ENCODE measurements at places on chromosomes 13 and 19. TPM values are rescaled to one million over a fixed set of nuclear protein-coding genes. Genes with fewer than 3 reads are reported as not detected.

Gene CNN1
- total RNA-seq = not detected

Gene CAPS
- total RNA-seq = 7.3 TPM

DNA sequence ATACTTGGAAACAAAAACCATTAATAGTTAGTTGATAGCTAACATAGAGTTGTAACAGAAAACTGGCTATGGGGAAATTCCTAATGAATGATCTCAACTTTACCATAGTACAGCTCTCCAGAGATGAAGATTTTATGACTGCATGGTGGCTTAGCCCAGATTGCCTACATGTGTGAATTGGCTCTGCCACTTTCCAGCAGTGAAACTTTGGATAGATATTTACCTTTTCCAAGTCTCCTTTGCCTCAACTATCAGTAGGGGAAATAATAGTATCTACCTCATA, 161.1 kb downstream of the LACC1 start:
- H3K27ac ChIP-seq = no peak overlapping the region
- no peak for DNase-seq
- H3K4me3 ChIP-seq = no peak overlapping the region
- peaks cover 18% of the 10 kb centered on the region for H3K27me3 ChIP-seq
- H3K4me1 ChIP-seq = no peaks in the 10 kb centered on the region

GRCh38 chr13:39375601-39376000, 227.4 kb downstream of the LHFPL6 start:
- peaks cover 2% of the 10 kb centered on the region for H3K4me1 ChIP-seq
- H3K27me3 ChIP-seq = peaks cover 12% of the 10 kb centered on the region
- H3K36me3 ChIP-seq = no peaks in the 10 kb centered on the region

- no peak overlapping the region for H3K27ac ChIP-seq
- H3K27me3 ChIP-seq = peaks cover 33% of the 10 kb centered on the region
- H3K4me3 ChIP-seq = no peak overlapping the region
- DNase-seq = no peak
- H3K4me1 ChIP-seq = peaks cover 24% of the 10 kb centered on the region
Measured at GRCh38 chr13:50156140-50156539, 140.9 kb downstream of the KCNRG start.

DNA sequence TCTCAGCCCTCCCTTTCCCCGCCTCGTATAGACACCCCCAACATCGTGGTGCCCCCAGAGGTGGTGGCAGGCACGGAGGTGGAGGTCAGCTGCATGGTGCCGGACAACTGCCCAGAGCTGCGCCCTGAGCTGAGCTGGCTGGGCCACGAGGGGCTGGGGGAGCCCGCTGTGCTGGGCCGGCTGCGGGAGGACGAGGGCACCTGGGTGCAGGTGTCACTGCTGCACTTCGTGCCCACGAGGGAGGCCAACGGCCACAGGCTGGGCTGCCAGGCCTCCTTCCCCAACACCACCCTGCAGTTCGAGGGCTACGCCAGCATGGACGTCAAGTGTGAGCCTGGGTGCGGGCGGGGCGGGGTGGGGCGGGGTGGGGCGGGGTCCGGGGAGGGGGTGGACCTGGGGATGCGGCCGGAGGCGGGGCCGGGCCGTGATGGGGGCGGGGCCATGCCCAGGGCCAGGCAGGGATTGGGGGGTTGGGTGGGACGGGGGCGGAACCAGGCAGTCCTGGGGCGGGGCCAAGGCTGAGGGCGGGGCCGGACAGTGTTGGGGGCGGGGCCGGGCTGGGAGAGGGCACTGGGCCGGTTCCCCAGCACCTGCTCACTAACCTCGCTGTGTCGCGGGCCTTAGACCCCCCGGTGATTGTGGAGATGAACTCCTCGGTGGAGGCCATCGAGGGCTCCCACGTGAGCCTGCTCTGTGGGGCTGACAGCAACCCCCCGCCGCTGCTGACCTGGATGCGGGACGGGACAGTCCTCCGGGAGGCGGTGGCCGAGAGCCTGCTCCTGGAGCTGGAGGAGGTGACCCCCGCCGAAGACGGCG, 7.8 kb downstream of the MAG start:
- no peak overlapping the region for H3K27ac ChIP-seq
- H3K4me1 ChIP-seq = peaks cover 8% of the 10 kb centered on the region
- H3K4me3 ChIP-seq = no peak overlapping the region
- H3K36me3 ChIP-seq = no peaks in the 10 kb centered on the region
- H3K27me3 ChIP-seq = peaks cover 2% of the 10 kb centered on the region

- H3K4me3 ChIP-seq = peak overlapping the region; percentile 81
- peak; percentile 99 for DNase-seq
- no peaks in the 10 kb centered on the region for H3K27me3 ChIP-seq
- peak overlapping the region; percentile 99 for H3K27ac ChIP-seq
- peaks cover 5% of the 10 kb centered on the region for H3K36me3 ChIP-seq
- peaks cover 14% of the 10 kb centered on the region for H3K4me1 ChIP-seq
Measured at GRCh38 chr19:1812426-1813191, 533 bp upstream of the ATP8B3 start.

Gene COG6
- 28.6 TPM for total RNA-seq

GRCh38 chr13:83297586-83298290, 584.5 kb downstream of the SLITRK1 start:
- H3K4me3 ChIP-seq = no peak overlapping the region
- no peaks in the 10 kb centered on the region for H3K4me1 ChIP-seq
- H3K36me3 ChIP-seq = no peaks in the 10 kb centered on the region
- DNase-seq = no peak
- H3K27me3 ChIP-seq = no peaks in the 10 kb centered on the region
- no peak overlapping the region for H3K27ac ChIP-seq

DNA sequence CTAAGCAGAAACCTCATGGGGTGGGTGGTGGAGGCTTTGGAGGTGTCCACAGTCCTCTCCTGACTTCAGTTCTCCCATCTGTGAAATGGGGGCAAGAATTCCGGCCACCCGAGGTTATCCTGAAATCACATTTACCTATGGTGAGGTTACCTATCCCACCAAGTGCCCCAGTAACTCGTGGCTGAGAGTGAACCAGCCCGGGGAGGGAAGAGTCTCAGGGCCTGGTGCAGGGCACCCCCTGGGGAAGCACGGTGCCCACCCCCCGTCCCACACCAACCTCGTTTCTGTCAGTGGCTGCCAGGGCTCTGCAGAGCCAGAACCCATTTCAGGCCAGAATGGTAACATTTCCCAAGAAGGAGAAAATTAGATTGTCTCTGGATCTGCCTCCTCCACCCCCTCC, 83.7 kb upstream of the VSTM2B start:
- H3K27me3 ChIP-seq = no peaks in the 10 kb centered on the region
- no peaks in the 10 kb centered on the region for H3K36me3 ChIP-seq
- no peaks in the 10 kb centered on the region for H3K4me1 ChIP-seq
- H3K4me3 ChIP-seq = no peak overlapping the region
- H3K27ac ChIP-seq = no peak overlapping the region

GRCh38 chr19:39834287-39834841, 402 bp upstream of the DYRK1B start:
- no peak for DNase-seq
- H3K4me3 ChIP-seq = peak overlapping the region; percentile 52
- H3K27ac ChIP-seq = peak overlapping the region; percentile 79

Gene PRKD2
- total RNA-seq = 147 TPM

DNA sequence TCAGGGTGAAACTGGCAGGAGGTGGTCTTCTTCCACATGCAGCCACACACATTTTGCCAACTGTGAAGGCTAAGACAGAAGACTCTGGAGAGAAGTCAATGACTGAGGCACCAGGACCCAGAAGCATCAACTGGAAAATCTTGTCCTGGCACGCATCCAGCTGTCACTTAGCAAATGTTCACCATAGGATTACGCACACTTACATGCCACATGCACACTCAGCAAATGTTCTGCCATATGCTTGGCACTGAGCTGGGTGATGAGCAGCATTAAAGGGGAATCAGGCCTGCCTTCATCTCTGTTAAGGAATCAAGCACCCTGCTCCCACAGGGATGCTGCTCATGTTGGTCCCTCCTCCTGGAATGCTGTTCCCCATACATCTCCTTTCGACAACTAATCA, 5.1 kb downstream of the ZNF599 start:
- no peak overlapping the region for H3K4me3 ChIP-seq
- H3K27me3 ChIP-seq = no peaks in the 10 kb centered on the region

Gene BABAM1
- total RNA-seq = 113 TPM

Gene NLRP5
- total RNA-seq = not detected

DNA sequence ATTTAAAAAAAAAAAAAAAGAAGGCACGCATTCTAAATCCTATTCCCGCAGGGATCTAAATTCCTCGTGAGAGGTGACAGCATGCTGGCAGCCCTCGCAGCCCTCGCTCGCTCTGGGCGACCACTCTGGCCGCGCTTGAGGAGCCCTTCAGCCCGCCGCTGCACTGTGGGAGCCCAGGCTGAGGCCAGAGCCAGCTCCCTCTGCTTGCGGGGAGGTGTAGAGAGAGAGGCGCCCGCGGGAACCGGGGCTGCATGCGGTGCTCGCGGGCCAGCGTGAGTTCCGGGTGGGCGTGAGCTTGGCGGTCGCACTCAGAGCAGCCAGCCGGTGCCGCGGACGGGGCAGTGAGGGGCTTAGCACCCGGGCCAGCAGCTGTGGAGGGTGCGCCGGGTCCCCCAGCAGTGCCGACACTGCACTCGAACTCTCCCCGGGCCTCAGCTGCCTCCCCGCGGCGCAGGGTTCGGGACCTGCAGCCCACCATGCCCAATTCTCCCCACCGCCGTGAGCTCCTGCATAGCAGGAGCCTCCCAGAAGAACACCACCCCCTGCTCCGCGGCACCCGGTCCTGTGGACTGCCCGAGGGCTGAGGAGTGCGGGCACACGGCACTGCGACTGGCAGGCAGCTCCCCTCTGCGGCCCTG, 553.9 kb downstream of the LMO7 start:
- no peaks in the 10 kb centered on the region for H3K36me3 ChIP-seq
- H3K4me1 ChIP-seq = no peaks in the 10 kb centered on the region
- H3K27me3 ChIP-seq = no peaks in the 10 kb centered on the region
- no peak overlapping the region for H3K4me3 ChIP-seq

GRCh38 chr13:55516610-55517009, 1624.1 kb upstream of the PRR20A start:
- no peaks in the 10 kb centered on the region for H3K4me1 ChIP-seq
- no peak overlapping the region for H3K4me3 ChIP-seq
- H3K27ac ChIP-seq = no peak overlapping the region
- no peaks in the 10 kb centered on the region for H3K27me3 ChIP-seq
- no peak for DNase-seq

Gene NCAN
- total RNA-seq = 0.05 TPM

Gene CATSPERD
- not detected for total RNA-seq

- peak; percentile 23 for DNase-seq
- H3K36me3 ChIP-seq = no peaks in the 10 kb centered on the region
- H3K4me3 ChIP-seq = no peak overlapping the region
- peaks cover 61% of the 10 kb centered on the region for H3K27me3 ChIP-seq
- peaks cover 3% of the 10 kb centered on the region for H3K4me1 ChIP-seq
Measured at GRCh38 chr13:113907635-113908617, 44.0 kb upstream of the GAS6 start.

Gene ADGRE3
- total RNA-seq = not detected

DNA sequence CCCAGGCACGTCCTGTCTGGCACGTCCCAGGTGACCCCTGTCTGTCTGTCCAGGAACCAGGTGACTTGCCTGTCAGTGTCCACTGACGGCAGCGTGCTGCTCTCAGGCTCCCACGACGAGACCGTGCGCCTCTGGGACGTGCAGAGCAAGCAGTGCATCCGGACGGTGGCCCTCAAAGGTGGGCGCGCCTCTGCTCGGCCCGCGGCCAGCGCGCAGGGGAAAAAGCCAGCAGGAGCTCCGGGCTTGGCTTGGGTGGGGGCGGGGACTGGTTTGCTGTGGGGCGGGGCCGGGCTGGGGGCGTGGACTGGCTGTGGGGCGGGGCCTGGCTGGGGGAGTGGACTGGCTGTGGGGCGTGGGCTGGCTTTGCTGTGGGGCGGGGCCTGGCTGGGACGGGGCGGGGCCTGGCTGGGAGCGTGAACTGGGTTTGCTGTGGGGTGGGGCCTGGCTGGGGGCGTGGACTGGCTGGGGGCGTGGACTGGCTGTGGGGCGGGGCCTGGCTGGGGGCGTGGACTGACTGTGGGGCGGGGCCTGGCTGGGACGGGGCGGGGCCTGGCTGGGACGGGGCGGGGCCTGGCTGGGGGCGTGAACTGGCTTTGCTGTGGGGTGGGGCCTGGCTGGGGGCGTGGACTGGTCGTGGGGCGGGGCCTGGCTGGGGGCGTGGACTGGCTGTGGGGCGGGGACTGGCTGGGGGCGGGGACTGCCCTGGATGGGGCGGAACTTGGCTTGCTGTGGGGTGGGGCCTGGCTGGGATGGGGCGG, 7.2 kb downstream of the WDR18 start:
- H3K27me3 ChIP-seq = peaks cover 2% of the 10 kb centered on the region
- no peak overlapping the region for H3K27ac ChIP-seq
- H3K36me3 ChIP-seq = peaks cover 12% of the 10 kb centered on the region
- peak; percentile 76 for DNase-seq
- H3K4me1 ChIP-seq = peaks cover 25% of the 10 kb centered on the region

GRCh38 chr13:46121033-46121432, 16.2 kb upstream of the CPB2 start:
- peaks cover 22% of the 10 kb centered on the region for H3K27me3 ChIP-seq
- no peak overlapping the region for H3K4me3 ChIP-seq
- H3K36me3 ChIP-seq = peaks cover 6% of the 10 kb centered on the region
- no peak for DNase-seq
- H3K4me1 ChIP-seq = peaks cover 12% of the 10 kb centered on the region

DNA sequence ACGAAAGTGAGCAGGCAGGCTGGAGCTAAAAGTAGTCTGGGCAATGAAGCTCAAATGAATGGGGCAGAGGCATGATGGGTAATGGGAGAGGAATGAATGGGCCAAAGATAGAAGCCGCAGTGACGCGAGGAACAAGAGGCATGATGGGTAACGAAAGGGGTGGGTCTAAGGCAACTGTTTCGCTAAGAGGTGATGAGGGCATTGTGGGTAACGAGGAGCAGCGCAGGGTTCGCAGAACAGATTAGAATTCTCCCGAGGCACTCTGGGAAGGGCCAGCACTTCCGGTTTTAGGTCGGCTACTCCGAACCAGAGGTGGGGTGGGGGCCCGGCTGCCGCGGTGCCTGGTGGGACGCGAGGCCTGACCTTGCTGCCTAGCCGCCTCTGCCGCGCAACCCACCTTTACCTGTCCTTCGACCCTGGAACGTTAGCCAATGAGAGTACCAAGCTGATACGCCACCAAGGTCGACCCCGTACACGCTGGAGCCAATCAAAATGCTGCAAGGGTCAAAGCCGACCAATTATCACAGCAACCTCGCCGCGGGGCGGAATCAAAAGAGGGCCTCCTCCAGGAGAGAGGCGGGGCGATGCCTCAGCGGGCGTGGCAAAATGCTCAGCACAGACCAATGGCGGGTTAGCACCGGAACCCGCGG, 563 bp upstream of the TOMM40 start:
- H3K4me3 ChIP-seq = peak overlapping the region; percentile 77
- DNase-seq = peak; percentile 100
- H3K36me3 ChIP-seq = peaks cover 28% of the 10 kb centered on the region
- no peaks in the 10 kb centered on the region for H3K27me3 ChIP-seq

DNA sequence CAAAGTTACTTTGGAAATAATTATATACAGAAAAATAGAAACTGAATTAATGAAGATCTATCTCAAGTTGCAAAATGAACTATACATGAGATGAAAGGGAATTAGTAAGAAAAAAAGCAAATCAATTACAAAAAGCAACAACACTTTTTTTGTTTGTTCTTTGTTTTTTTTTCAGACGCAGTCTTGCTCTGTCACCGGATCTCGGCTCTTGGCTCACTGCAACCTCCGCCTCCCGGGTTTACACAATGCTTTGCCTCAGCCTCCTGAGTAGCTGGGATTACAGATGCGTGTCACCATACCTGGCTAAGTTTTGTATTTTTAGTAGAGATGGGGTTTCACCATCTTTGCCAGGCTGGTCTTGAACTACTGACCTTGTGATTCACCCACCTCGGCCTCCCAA, 2.2 kb downstream of the ZNF415 start:
- no peak overlapping the region for H3K4me3 ChIP-seq
- H3K27me3 ChIP-seq = peaks cover 9% of the 10 kb centered on the region
- no peak for DNase-seq
- peaks cover 19% of the 10 kb centered on the region for H3K36me3 ChIP-seq
- H3K27ac ChIP-seq = no peak overlapping the region

Gene OR7A5
- total RNA-seq = not detected

Gene ZNF208
- 0.99 TPM for total RNA-seq
